ENCODE measurements at places on chromosomes 2 and 18.

DNA sequence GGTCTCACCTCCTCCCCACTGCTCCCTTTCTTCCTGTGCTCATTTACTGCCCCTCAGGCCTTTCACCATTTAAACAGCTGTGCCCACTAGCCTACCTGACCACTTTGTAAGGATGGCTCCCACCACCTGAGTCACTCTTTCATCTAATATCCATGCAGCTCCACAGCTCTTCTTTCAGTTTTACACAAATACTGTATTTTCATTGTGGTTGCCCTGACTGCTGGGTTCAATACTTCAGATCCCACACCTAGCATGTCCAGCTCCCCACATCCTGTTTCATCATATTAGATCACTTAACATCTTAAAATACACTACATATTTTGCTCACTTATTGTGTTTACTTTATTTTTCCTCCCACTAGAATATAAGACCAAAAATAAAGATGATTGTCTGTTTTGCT is 1110.6 kb downstream of the TSN start:
- no peak for DNase-seq

GRCh38 chr2:213238753-213239495 is 45.3 kb upstream of the SPAG16 start:
- DNase-seq = peak; percentile 95

- no peak for DNase-seq
These were observed 1027.6 kb downstream of the LRP1B start for GRCh38 chr2:141103216-141103615.

DNA sequence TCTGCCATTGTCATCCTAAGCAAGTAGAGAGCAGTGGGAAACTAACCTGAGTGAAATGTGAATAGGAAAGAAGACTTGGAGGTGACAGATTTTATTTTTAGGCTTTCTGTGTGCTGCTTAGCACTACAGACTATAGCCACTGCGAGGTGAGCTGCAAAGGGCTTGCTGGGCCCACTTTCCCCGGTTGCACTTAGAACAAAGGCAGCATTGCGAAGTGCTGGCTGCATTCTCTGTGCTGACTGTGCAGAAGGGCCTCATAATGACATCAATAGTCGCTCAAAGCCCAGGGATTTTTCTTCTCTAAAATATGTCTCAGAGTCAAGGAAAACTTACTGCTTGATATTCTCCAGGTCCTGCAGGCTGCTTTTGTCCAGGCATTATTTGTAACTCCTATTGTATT is 592.1 kb downstream of the TDRD15 start:
- DNase-seq = no peak

DNA sequence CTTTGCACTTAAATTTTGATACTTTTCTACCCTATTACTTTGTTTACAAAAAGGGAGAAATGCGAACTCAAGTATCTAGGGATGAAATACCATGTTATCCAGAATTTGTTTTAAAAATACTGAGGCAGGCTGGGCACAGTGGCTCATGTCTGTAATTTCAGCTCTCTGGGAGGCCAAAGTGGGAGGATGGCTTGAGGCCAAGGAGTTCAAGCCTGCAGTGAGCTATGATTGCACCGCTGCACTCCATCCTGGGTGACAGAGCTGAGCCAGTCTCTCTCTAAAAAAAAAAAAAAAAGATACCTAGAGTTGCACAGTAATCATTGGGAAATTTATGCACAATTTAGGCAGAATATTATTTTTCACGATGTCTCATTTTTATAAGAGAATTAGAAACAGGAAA is 12.4 kb upstream of the VAPA start:
- no peak for DNase-seq

GRCh38 chr2:186546846-186547245 is 43.0 kb upstream of the ITGAV start:
- DNase-seq = peak; percentile 51

DNA sequence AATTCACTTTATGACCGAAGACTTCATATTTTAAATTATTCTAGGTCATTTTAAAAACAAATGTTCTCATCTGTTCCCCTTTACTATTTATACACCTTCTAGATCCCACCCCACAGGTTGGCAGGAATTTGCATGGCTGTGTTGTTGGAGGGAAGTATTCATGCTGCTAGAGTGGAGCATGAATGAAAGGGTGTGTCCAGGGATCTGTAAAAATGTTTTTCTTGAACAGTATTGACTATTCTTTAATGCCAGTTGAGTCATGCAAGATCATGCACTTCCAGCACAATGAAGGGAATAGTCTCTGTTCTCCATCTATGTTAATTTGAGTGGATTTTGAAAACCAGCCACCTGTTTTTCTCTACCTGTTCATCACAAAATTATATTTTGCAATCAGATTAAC is 52.0 kb upstream of the COL3A1 start:
- no peak for DNase-seq

DNA sequence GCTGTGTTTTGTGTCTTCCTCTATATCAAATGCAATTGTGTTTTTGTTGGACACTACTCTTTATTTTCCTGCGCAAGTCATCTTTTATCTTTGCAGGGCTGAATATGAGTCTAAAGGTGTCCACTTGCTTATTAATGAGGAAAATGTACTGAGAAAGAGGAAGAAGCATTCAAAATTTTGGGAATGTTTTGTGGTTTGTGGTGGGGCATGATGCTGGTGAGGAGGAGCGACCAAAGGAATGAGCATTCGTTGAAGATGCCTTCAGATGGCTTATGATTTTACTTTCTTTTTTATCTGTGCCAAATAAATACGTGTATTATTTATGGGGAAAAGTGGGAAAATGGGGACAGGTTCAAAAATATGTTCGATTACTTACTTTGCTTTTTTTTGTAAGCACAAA is 63.9 kb upstream of the SMIM21 start:
- DNase-seq = no peak

DNA sequence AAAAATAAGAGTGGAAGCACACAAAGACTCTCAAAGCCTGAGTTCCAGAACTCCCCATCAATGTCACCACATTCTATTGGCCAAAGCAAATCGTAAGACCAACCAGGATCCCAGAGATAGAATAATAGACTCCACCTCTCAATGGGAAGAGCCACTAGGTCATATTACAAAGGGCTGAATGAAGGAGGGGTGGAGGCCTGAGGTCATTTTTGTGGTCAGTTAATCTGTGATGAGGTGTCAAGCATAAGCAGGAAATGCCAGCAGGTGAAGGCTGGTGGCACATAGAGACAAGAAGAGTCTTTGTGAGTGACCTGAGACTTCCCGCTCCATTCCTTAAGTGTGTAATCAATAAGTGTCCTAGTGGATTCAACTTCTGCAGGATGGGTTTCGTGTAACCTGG is 144.3 kb downstream of the TFCP2L1 start:
- DNase-seq = no peak

DNA sequence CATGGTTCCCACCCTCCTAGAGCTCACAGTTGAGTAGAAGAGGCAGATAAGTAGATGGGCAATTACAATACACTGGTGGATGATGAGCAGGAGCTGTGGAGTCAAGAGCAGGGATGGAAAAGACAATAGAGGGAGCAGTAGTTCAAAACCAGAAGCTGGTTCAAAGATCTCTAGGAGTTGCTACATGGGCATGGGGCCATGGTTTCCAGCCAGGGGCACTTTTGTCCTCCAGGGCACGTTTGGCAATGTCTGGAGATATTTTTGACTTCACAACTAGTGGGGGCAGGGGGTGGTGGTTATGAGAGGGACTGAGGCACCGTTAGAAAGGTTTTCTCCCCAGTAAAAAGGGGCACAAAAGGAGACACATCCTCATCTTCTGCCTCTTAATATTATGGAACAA is 236.0 kb downstream of the DYSF start:
- DNase-seq = no peak

DNA sequence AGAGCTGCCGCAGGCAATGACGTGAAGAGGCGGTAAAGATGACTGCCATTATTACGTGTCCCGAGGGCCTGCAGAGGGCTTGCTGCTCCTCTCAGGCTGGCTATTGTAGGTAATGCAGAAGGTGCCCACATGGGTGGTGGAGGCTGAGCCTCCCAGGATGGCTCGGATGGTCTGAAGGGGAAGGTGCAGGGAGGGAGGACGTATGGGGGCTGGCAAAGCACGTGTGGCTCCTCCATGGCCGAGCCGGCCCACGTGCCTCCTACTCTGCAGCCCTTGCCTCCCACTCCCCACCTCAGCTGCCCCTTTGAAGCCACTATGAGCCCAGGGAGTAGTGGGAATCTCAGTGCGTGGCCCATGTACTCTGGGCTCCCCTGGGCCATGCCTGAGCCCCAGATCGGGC is 48.9 kb downstream of the EDAR start:
- no peak for DNase-seq

DNA sequence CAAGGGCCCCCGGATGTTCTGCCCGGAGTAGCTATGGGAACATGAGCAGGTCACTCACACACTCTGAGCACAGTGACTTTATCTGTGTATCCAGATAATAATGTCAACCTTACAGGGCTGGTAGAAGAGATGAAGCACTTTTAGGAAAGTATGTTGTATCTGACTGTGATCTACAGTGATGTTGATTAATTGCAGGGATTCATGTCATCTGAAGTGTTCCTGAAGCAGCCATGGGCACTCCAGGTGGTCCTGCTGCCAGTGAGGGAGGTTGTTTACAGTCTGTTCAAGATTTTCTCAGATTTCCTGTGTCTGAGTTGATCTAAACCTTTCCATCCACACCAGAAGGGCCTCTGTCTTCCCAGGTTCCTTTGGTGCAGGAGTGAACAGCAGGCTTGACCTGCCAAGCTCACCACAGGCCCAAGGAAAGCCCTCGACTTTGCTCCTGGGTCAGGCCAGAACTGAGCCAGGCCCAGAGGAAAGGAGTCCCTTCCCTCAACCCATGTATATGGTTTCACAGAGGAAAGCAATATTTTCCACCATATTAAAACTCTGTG is 28.0 kb downstream of the KIAA2012 start:
- DNase-seq = no peak

- DNase-seq = peak; percentile 92
These were observed 45.6 kb upstream of the TMEM178A start for GRCh38 chr2:39620067-39620466.

GRCh38 chr18:75923169-75923568 is 495.7 kb upstream of the SMIM21 start:
- peak; percentile 65 for DNase-seq

- no peak for DNase-seq
These were observed 49.9 kb downstream of the SOX11 start for GRCh38 chr2:5742126-5742525.

- DNase-seq = no peak
These were observed 101.6 kb downstream of the INO80D start for GRCh38 chr2:205984381-205984780.

DNA sequence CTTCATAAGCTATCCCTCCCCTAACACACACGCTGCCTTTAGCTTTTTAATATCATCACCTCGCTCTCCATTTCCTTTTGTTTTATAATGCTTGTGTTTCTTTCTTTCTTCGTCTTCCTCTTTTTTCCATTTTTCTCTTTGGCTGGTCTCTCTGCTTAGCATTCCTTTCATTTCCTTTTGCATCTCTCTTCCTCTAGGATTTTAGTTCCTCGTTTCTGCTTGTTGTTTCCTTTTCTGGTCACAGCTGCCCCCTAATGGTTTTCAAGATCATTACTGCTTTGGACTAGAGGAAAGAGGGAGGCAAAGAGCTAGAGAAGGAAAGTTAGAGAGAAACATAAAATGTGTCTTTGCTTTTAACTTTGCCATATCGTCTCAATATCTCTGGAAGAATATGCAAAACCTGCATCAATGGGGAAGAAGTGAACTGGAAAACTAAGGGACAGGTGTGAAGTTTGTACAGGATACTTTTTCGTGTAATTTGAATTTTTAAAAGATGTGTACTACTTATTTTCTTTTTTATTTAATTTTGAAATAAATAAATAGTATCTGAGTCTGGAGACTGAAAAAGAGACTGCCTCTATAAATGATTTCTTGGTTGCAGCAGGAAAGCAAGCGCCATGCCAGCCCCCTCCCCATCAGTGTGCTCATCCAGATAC is 6.3 kb upstream of the NRP2 start:
- peak; percentile 81 for DNase-seq

DNA sequence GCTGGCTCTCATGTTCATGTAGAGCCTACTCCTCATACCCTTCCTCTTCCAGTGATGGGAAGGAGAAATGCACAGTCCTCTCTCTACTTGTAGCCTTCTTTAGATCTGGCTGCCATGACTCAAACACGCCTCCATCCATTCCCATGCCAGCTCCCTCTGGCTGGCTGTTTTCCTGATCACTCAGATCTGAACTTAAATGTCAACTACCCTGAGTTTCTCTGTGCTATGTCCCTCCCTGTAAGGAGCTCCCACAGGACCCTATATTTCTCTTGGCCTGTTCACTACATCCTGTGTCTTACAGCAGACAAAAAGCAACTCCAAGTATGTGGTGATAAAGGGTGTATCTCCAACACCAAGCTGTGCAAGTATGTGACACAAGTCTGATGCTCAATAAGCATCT is 152.4 kb downstream of the TCF4 start:
- no peak for DNase-seq

DNA sequence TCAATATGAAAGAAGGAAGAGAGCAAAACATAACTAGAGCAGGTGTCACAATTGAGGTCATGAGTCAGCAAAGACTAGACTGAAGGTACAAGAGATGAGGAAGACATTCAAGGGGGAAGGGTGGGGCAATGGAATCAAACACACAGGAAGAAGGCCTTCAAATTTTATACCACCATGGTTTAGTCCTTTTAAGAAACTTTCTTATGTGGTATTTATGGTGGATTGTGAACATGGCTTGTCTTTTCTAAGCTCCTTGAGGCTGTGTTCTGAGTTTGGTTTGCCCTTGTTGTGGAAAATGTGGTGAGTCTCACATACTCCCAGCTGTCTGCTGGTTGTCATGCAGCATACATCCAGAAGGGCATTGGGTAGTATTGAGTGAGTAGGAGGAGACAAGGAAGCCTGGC is 62.1 kb downstream of the NABP1 start:
- DNase-seq = no peak

DNA sequence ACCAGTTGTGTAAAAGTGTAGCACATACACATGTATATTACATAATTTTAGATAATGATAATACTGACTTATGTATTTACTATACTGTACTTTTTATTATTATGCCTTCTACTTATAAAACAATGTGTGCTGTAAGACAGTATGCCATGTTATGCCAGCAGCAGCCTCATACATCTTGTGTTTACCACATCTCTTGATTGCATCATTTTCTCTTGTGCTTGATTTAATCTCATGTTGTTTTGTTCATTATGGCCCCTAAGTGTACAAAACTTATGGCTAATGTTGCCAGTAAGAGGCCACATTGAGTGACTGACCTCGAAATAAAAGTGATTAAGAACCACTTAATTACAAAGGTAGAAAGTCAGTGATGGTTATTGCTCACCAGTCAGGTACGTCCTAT is 128.0 kb upstream of the SP5 start:
- DNase-seq = no peak

DNA sequence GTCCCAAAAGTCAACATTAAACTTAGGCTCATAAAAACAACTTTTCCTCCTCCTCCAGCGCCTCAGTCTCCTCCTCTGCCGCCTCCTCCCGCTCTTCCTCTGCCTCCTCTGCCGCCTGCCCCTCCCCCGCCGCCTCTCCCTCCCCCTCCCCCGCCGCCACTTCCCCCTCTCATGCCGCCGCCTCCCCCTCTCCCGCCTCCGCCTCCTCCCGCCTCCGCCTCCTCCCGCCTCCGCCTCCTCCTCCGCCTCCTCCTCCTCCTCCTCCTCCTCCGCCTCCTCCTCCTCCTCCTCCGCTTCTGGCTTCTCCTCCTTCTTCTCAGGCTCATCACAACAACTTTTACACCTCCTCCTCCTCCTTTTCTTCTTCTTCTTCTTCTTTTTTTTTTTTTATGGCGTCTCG is 599.9 kb downstream of the TMEM182 start:
- no peak for DNase-seq

GRCh38 chr2:31140151-31140550 is 1.9 kb upstream of the GALNT14 start:
- DNase-seq = peak; percentile 68
